ENCODE measurements at places on chromosomes 1 and 21. TPM values are rescaled to one million over a fixed set of nuclear protein-coding genes. Genes with fewer than 3 reads are reported as not detected.
A peak's percentile ranks its signal among the peaks of the same experiment; 100 is the strongest.

GRCh38 chr1:180720753-180721152 lies 88.9 kb downstream of the XPR1 start:
- no peaks in the 10 kb centered on the region for H3K36me3 ChIP-seq
- no peak overlapping the region for H3K27ac ChIP-seq
- no peak for DNase-seq
- no peak overlapping the region for H3K4me3 ChIP-seq
- no peaks in the 10 kb centered on the region for H3K27me3 ChIP-seq

DNA sequence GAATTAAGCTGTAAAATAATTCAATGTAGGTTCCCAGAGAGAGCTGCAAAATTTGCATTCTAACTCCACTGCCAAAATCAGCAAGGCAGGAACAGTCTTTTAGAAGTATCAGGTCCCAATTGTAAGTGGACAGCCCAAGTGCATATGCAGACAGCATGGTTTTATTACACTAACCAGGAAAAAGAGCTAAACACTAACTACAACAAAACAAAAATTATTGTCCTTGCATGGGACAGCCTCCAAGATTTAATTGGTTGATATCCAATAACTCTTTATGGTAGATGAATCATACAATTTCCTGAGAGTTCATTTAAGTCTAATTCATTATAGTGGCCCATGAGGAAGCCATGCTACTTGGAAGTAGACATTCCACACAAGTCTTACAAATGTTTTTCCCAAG lies 154.3 kb upstream of the ZNF648 start:
- peaks cover 17% of the 10 kb centered on the region for H3K4me1 ChIP-seq
- H3K36me3 ChIP-seq, result no peaks in the 10 kb centered on the region
- no peak overlapping the region for H3K27ac ChIP-seq

- H3K4me3 ChIP-seq, result peak overlapping the region; percentile 7
- no peak for DNase-seq
- no peak overlapping the region for H3K27ac ChIP-seq
Measured at GRCh38 chr1:234398849-234399381, 25.7 kb downstream of the COA6 start.

- no peak for DNase-seq
- H3K36me3 ChIP-seq, result no peaks in the 10 kb centered on the region
- H3K4me1 ChIP-seq, result peaks cover 26% of the 10 kb centered on the region
- H3K27me3 ChIP-seq, result no peaks in the 10 kb centered on the region
- H3K4me3 ChIP-seq, result no peak overlapping the region
Measured at GRCh38 chr1:42966688-42967612, 8.3 kb upstream of the SLC2A1 start.

- H3K4me3 ChIP-seq, result no peak overlapping the region
- no peak for DNase-seq
- H3K27me3 ChIP-seq, result no peaks in the 10 kb centered on the region
- no peak overlapping the region for H3K27ac ChIP-seq
- H3K4me1 ChIP-seq, result peaks cover 5% of the 10 kb centered on the region
Measured at GRCh38 chr1:227891955-227892488, 55.7 kb downstream of the WNT9A start.

DNA sequence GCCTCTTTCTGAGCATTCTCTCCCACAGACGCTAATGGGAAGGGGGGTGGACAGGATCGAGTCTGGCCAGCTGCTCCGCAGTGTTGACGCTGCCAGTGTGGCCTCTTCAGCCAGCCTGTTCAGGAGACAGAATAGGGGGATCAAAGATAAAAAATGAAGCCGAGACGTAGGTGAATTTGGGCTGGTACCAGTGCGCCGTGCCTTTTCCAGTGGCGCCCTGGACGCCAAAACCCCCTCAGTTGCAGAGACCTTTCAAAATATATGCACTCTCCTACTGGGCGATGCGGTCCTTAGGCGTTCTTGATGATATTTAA lies 1.1 kb downstream of the TTC3 start:
- peaks cover under 1% of the 10 kb centered on the region for H3K36me3 ChIP-seq
- H3K27me3 ChIP-seq, result no peaks in the 10 kb centered on the region
- peak overlapping the region; percentile 94 for H3K4me3 ChIP-seq
- H3K27ac ChIP-seq, result peak overlapping the region; percentile 100
- no peak for DNase-seq

DNA sequence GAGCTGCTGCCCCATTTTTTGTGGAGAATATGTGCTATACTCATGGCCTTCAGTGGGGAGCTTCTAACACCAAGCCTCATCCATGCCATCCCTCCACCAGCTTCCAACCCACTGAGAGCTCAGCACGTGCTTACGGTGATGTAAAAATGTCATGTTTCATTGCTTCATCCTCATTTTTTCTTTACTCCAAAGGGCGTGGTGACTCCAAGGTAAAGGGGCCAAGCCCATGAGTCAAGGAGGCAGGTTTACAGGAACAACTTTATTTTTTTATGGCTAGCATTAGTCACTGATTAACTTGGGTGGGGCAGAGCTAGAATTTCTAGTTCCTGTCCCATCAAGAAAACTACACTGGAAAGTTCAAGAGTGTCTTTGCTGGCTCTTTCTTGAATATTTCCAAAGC lies at the start of gene C1orf226:
Gene C1orf226 (plus strand): TSS at position 346 of the 400 bp plus-strand sequence. CDS start 174 bp downstream, outside the sequence.
- H3K27me3 ChIP-seq, result no peaks in the 10 kb centered on the region
- DNase-seq, result no peak
- peaks cover 14% of the 10 kb centered on the region for H3K4me1 ChIP-seq

- H3K36me3 ChIP-seq, result no peaks in the 10 kb centered on the region
- no peak for DNase-seq
- no peak overlapping the region for H3K4me3 ChIP-seq
Measured at GRCh38 chr1:236066828-236067386, 2.0 kb upstream of the NID1 start.

DNA sequence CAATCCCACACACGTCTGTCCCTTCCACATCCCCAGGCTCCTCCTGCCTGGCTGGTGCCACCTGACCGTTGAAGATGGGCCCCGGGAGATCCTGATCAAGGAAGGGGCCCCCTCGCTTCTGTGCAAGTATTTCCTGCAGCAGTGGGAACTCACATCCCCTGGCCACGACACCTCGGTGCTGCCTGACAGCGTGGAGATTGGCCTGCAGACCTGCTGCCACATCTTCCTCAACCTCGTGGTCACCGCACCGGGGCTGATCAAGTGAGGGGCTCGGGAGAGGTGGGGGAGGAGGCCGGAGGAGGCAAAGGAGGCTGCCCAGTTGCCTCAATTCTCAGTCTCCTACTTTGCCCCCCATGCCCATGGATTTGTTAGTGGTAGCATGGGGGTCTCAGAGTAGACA lies 5.6 kb downstream of the NCDN start:
- no peak overlapping the region for H3K27ac ChIP-seq
- H3K27me3 ChIP-seq, result no peaks in the 10 kb centered on the region
- peaks cover 41% of the 10 kb centered on the region for H3K4me1 ChIP-seq
- peaks cover 28% of the 10 kb centered on the region for H3K36me3 ChIP-seq
- H3K4me3 ChIP-seq, result no peak overlapping the region

DNA sequence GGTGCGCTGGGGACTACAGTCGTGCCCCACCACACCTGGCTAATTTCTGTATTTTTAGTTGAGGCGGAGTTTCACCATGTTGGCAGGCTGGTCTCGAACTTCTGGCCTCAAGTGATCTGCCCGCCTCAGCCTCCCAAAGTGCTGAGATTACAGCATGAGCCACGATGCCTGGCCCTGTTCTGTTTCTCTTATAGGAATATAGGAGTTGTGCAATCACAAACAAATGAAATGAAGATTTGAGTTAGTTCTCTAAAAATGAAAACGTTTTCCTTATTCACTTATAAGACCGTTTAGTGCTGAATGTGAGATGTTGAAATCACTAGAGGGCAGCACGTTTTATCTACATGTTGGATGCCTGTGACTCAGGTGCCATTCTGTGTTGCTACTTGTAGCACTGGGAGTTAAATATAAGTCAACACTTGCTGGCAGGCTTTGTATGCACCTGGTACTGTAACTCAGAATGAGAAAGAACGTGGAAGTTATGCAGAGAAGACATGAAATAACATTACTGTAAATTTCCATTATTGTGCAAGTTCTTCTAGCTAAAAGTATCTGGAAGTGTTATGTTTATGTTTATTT lies 45.8 kb downstream of the MIGA1 start:
- H3K4me1 ChIP-seq, result peaks cover 6% of the 10 kb centered on the region
- no peak for DNase-seq
- H3K4me3 ChIP-seq, result no peak overlapping the region
- peak overlapping the region; percentile 30 for H3K27ac ChIP-seq

- no peaks in the 10 kb centered on the region for H3K36me3 ChIP-seq
- H3K27me3 ChIP-seq, result no peaks in the 10 kb centered on the region
- no peak overlapping the region for H3K27ac ChIP-seq
- no peaks in the 10 kb centered on the region for H3K4me1 ChIP-seq
- H3K4me3 ChIP-seq, result no peak overlapping the region
Measured at GRCh38 chr1:11767922-11768704, 6.1 kb downstream of the C1orf167 start.

GRCh38 chr1:91885213-91885715 lies 687 bp downstream of the TGFBR3 start:
- peaks cover 44% of the 10 kb centered on the region for H3K4me1 ChIP-seq
- peak overlapping the region; percentile 92 for H3K4me3 ChIP-seq
- no peaks in the 10 kb centered on the region for H3K36me3 ChIP-seq
- DNase-seq, result peak; percentile 76
- no peaks in the 10 kb centered on the region for H3K27me3 ChIP-seq

GRCh38 chr1:22341791-22342605 lies 109.7 kb upstream of the ZBTB40 start:
- H3K4me3 ChIP-seq, result no peak overlapping the region
- H3K4me1 ChIP-seq, result peaks cover 8% of the 10 kb centered on the region
- peak; percentile 56 for DNase-seq
- H3K27ac ChIP-seq, result no peak overlapping the region
- H3K36me3 ChIP-seq, result no peaks in the 10 kb centered on the region

DNA sequence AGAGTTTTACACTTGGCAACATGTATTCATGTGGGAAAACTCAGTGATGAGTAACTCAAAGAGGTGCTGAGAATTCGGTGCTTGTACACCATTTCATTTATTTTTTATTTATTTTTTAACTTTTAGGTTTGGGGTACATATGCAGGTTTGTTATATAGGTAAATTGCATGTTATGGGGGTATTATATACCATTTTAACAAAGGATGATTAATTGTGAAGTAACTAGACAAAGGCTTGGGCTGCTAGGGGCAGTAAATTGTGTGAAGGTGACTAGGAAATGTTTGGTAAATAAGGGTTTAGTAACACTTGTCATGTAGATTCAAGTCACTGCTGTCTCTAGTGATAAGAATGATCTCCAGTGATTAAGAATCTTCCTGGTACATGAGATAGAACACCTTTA lies 139.0 kb downstream of the MAST2 start:
- peaks cover 3% of the 10 kb centered on the region for H3K4me1 ChIP-seq
- DNase-seq, result no peak
- no peaks in the 10 kb centered on the region for H3K27me3 ChIP-seq
- H3K4me3 ChIP-seq, result no peak overlapping the region

The PCP4L1 gene
- 10.1 TPM for total RNA-seq

The PLA2G5 gene
- total RNA-seq, result 0.79 TPM

The USH2A gene
- total RNA-seq, result 0.18 TPM

The GRIK3 gene
- 0.26 TPM for total RNA-seq

The SH2D5 gene
- total RNA-seq, result 0.23 TPM

The AADACL3 gene
- total RNA-seq, result 70.4 TPM

The C2CD2 gene
- 35.9 TPM for total RNA-seq

The GPR25 gene
- total RNA-seq, result not detected

The PRAMEF12 gene
- not detected for total RNA-seq

The UQCRHL gene
- 1.7 TPM for total RNA-seq

The ST6GALNAC5 gene
- total RNA-seq, result 0.49 TPM

The FAAH gene
- total RNA-seq, result 18.1 TPM

The HNRNPCL4 gene
- not detected for total RNA-seq

The AMPD1 gene
- not detected for total RNA-seq

Measured in suprapubic skin (tissue), 4 donors.